Mammary microvascular endothelial cell (primary cell): ENCODE measurements at places on chromosomes 7 and 10. TPM values are rescaled to one million over a fixed set of nuclear protein-coding genes. Genes with fewer than 3 reads are reported as not detected.

The NSUN5 gene
- 14.1 and 21.2 TPM in 2 replicates for total RNA-seq

The SPDYE18 gene
- total RNA-seq, result 0.07 TPM in 1 of 2 replicates, not detected in the other

The PDE6C gene
- total RNA-seq, result not detected in 2 replicates

The SLIT1 gene
- total RNA-seq, result not detected in 2 replicates

The TMEM176A gene
- total RNA-seq, result not detected in 2 replicates

The KIF11 gene
- 31.3 and 35.1 TPM in 2 replicates for total RNA-seq

The CXCL12 gene
- total RNA-seq, result 16.2 and 19.4 TPM in 2 replicates

The MYH16 gene
- 0.64 and 0.67 TPM in 2 replicates for total RNA-seq

The CFAP58 gene
- 0.39 and 0.67 TPM in 2 replicates for total RNA-seq

The DPYSL4 gene
- total RNA-seq, result 4.7 and 8.2 TPM in 2 replicates

The ATG9B gene
- not detected in 2 replicates for total RNA-seq

The MKI67 gene
- total RNA-seq, result 44.1 and 52.9 TPM in 2 replicates

The LRWD1 gene
- total RNA-seq, result 13.2 and 14.6 TPM in 2 replicates

The LDB3 gene
- not detected in 2 replicates for total RNA-seq

The NPFFR1 gene
- not detected in 2 replicates for total RNA-seq
